ENCODE measurements at places on chromosomes 1 and 21. TPM values are rescaled to one million over a fixed set of nuclear protein-coding genes. Genes with fewer than 3 reads are reported as not detected.

The IVL gene
- total RNA-seq = not detected

The TMEM53 gene
- 14.1 TPM for total RNA-seq

The THEM4 gene
- total RNA-seq = 21.6 TPM

The CFAP107 gene
- not detected for total RNA-seq

The C1QB gene
- total RNA-seq = not detected

DNA sequence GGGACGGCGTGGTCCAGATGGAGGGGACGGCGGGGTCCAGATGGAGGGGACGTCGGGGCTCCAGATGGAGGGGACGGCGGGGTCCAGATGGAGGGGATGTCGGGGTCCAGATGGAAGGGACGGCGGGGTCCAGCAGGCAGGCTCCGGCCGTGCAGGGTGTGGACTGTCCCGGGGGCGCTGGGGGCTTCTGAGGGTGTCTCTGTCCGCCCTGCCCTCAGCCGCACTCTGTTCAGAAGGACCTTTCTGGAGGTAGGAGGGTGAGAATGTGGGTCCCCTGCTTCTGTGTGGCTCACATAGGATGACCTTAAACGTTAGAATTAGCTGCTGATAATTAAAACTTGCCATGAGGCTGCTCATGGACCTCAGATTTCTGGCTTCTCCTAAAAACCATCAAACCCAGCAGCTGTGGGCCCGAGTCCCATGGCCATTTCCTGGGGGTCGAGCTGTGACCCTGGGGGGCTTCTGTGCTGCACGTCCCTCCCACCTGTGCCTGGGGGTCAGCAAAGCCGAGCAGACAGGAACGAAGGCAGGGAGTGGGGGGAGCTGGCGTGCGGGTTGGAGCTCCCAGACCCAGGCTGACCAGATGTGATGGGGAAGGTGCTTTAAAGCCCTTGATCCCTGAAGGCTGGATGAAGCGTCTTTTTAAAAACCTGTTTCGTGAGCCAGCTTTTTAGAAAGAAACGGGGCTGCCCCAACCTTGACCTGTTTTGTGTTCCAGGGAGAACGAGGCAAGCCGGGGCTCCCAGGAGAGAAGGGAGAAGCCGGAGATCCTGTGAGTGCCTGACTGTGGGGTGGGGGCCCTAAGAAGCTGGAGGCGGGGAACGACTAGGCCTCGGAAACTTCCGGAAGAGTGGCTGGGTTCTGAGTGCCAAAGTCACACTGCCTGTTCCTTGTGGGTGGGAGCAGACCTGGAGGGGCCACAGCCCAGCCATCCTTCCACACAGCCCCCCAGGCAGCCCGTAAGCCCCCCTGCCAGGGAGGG, 7.1 kb downstream of the COL6A1 start:
- no peak for DNase-seq
- H3K36me3 ChIP-seq = peaks cover 12% of the 10 kb centered on the region
- H3K27ac ChIP-seq = no peak overlapping the region
- peaks cover 10% of the 10 kb centered on the region for H3K4me1 ChIP-seq
- H3K27me3 ChIP-seq = no peaks in the 10 kb centered on the region

- no peaks in the 10 kb centered on the region for H3K36me3 ChIP-seq
- no peaks in the 10 kb centered on the region for H3K27me3 ChIP-seq
- peak overlapping the region; percentile 19 for H3K27ac ChIP-seq
- peaks cover 40% of the 10 kb centered on the region for H3K4me1 ChIP-seq
- no peak overlapping the region for H3K4me3 ChIP-seq
These were observed 22.1 kb downstream of the GRHL3 start for GRCh38 chr1:24341260-24341659.

GRCh38 chr21:45164124-45164511, 89.7 kb downstream of the ADARB1 start:
- no peaks in the 10 kb centered on the region for H3K36me3 ChIP-seq
- no peak for DNase-seq
- peaks cover 6% of the 10 kb centered on the region for H3K4me1 ChIP-seq
- no peak overlapping the region for H3K4me3 ChIP-seq
- H3K27me3 ChIP-seq = no peaks in the 10 kb centered on the region

DNA sequence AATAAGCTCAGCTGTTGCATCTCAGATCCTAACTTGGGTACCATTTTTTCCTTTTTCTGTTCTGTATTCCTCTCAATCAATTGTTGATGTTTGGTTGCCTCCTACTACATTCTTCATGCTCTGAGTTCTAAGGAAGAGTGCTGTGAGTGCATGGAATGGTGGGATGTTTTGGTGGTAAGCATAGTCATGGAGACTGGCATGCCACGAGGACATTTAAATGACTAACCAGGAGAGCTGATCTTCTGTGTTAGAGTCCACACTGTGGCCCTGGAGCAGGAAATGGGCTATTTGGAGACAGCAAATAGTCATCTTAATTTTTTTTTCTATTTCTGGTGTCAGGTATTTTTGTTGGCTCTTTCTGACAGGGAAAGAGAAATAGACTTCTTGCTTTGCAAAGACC, 69.5 kb upstream of the HSD17B7 start:
- no peak overlapping the region for H3K4me3 ChIP-seq
- no peaks in the 10 kb centered on the region for H3K4me1 ChIP-seq
- no peak overlapping the region for H3K27ac ChIP-seq
- no peak for DNase-seq

DNA sequence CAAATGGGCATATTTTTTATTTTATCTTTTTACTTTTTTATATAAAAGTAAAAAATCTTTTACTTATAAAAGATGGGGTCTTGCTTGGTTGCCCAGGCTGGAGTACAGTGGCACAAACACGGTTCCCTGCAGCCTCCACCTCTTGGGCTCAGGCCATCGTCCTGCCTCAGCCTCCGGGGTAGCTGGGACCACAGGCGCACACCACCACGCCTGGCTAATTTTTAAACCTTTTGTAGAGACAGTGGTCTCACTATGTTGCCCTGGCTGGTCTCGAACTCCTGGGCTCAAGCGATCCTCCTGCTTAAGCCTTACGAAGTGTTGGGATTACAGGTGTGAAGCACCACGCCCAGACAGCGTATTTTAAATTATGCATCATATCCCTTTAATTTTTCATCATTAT, 986 bp downstream of the H6PD start:
- H3K27me3 ChIP-seq = peaks cover 7% of the 10 kb centered on the region
- no peak overlapping the region for H3K27ac ChIP-seq
- peaks cover 31% of the 10 kb centered on the region for H3K4me1 ChIP-seq
- H3K36me3 ChIP-seq = no peaks in the 10 kb centered on the region

- H3K36me3 ChIP-seq = no peaks in the 10 kb centered on the region
- H3K27me3 ChIP-seq = peaks cover 15% of the 10 kb centered on the region
- H3K4me1 ChIP-seq = peaks cover 15% of the 10 kb centered on the region
- DNase-seq = no peak
- H3K27ac ChIP-seq = no peak overlapping the region
These were observed 27.2 kb downstream of the CD34 start for GRCh38 chr1:207883660-207884250.

GRCh38 chr1:12244078-12244477, 14.2 kb downstream of the VPS13D start:
- no peak for DNase-seq
- no peak overlapping the region for H3K4me3 ChIP-seq
- no peak overlapping the region for H3K27ac ChIP-seq
- H3K36me3 ChIP-seq = peaks cover 7% of the 10 kb centered on the region
- peaks cover 8% of the 10 kb centered on the region for H3K4me1 ChIP-seq
- no peaks in the 10 kb centered on the region for H3K27me3 ChIP-seq

DNA sequence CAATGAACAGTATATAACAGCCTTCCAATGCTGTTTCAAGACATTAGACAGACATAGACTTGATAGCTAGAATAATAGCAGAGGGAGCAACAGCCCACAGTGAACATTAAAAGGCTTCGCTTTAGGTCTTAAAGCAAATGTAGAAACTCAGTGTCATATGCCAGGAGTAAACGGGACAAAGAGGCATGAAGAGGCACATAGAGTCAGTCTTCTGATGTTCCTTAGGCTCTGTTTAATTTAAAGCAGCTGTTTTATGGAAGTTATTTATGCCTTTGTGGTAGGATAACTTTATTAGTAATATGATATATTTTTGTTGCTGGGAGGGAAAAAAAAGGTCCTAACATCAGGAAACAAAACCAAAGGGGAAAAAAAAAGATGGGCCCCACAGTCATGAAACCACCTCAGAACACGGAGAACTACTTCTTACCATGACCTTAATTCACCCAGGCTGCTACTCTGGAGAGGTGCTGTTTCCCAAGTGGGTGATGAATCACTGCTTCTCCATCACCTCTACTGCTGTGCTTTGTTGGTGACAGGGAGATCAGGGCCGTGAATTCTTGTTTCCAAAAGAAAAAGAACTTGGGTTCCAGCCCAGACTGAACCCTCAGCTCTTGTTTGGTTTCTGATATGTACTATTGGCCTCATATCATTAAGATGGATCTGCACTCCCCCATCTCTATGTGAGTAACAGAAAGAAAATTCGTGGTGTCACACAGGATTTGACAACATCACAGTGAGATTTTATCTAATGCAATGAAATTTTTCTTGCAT, 616.9 kb downstream of the KIF26B start:
- no peak for DNase-seq
- H3K4me1 ChIP-seq = peaks cover 4% of the 10 kb centered on the region
- H3K27me3 ChIP-seq = no peaks in the 10 kb centered on the region

- no peak overlapping the region for H3K27ac ChIP-seq
- H3K36me3 ChIP-seq = no peaks in the 10 kb centered on the region
- no peak overlapping the region for H3K4me3 ChIP-seq
- peaks cover 12% of the 10 kb centered on the region for H3K4me1 ChIP-seq
These were observed 103.3 kb downstream of the DIRAS3 start for GRCh38 chr1:67947114-67947513.

- no peak overlapping the region for H3K4me3 ChIP-seq
- no peaks in the 10 kb centered on the region for H3K27me3 ChIP-seq
- no peak for DNase-seq
- peaks cover 26% of the 10 kb centered on the region for H3K4me1 ChIP-seq
These were observed 425.0 kb upstream of the VAMP3 start for GRCh38 chr1:7346070-7346596.

DNA sequence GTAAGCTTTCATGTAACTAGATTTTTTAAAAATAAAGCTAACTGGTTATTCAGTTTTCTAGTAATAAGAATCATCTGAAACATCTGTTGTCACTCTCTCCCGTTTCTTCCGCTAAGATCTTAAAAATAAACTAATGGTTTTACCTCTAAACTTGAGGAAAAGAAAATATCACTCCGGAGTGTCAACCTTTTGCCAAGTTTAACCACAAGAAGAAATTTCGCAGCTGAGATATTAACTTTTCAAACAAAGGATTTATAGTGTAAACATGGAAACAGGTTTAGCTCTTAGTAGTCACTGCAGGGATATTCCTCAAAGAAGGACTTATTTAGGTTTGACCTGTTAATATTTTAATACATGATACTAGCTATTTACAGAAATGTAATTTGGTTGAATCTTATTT, 954.9 kb downstream of the ADGRL2 start:
- H3K27ac ChIP-seq = no peak overlapping the region
- DNase-seq = no peak
- H3K27me3 ChIP-seq = no peaks in the 10 kb centered on the region
- no peaks in the 10 kb centered on the region for H3K36me3 ChIP-seq
- peaks cover 5% of the 10 kb centered on the region for H3K4me1 ChIP-seq

GRCh38 chr1:116763787-116764465, 9.7 kb downstream of the CD2 start:
- no peaks in the 10 kb centered on the region for H3K27me3 ChIP-seq
- no peaks in the 10 kb centered on the region for H3K36me3 ChIP-seq

GRCh38 chr1:78664763-78665162, 15.1 kb downstream of the IFI44 start:
- no peak for DNase-seq
- H3K27me3 ChIP-seq = peaks cover 31% of the 10 kb centered on the region
- no peak overlapping the region for H3K4me3 ChIP-seq
- H3K27ac ChIP-seq = no peak overlapping the region
- H3K4me1 ChIP-seq = no peaks in the 10 kb centered on the region

GRCh38 chr1:33633019-33633801, 160.8 kb downstream of the ZSCAN20 start:
- no peaks in the 10 kb centered on the region for H3K4me1 ChIP-seq
- DNase-seq = peak; percentile 98
- H3K36me3 ChIP-seq = no peaks in the 10 kb centered on the region
- H3K4me3 ChIP-seq = no peak overlapping the region
- H3K27me3 ChIP-seq = peaks cover 59% of the 10 kb centered on the region

DNA sequence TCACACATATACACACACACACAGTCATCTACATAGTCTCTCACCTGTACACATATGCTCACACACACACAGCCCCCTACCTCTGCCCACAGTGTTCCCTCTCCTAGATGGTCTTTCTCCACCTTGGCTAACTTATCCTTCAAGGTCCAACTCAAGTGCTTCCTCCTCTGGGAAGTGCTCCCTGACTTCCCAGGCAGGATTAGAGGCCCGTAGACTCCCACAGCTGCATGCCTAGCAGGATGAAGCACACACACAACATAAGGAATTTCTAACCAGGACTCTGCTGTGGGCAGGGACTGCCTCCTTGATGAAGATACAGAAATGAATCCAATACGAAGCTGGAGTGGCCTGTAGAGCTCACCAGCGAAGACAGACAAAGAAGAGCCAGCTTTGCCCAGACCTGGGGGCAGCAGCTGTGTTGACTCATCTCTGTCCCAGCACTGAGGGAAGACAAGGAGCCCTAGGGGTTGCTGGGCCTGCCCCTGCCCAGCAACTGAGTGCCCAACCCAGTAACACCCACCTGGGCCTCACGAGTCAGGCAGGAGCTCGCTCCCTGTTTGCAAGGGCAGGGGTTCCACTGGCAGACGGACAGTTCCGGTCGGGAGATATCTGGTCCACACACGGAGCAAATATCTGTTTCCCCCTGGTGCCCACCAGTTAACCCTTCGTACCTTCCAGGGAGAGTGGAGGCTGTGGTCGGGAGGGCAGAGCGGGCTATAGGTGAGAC, 100.8 kb downstream of the DMRTB1 start:
- H3K27me3 ChIP-seq = no peaks in the 10 kb centered on the region
- no peak overlapping the region for H3K4me3 ChIP-seq
- no peaks in the 10 kb centered on the region for H3K36me3 ChIP-seq
- H3K27ac ChIP-seq = peak overlapping the region; percentile 68
- H3K4me1 ChIP-seq = peaks cover 5% of the 10 kb centered on the region

DNA sequence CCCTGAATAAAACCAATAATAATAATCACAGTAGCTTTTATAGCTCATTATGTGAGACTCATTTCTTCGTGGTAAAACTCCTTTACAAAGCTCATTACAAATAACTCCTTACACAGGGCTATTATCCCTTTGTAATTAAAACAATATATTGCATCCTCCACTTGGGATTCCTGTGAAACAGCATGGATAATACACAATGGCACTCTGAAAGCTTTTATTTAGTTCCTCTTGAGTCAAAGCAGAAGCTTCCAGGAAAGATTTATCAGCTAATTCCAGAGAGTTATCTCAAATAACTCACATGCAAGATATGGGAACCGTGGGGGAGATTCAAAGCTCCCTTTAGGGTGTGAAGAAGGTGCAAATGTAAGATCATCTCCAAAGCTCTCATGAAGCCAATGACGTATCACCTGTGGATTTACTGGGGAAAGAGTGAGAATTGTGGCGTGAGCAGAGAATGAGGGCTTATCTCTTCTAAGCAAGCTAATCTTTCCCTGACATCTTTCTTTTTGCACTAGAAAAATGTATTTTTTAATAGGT, 60.4 kb upstream of the GJA5 start:
- H3K27ac ChIP-seq = no peak overlapping the region
- H3K4me1 ChIP-seq = peaks cover 7% of the 10 kb centered on the region
- H3K36me3 ChIP-seq = no peaks in the 10 kb centered on the region
- H3K4me3 ChIP-seq = no peak overlapping the region
- no peaks in the 10 kb centered on the region for H3K27me3 ChIP-seq

GRCh38 chr1:98766255-98766654, 104.7 kb downstream of the SNX7 start:
- H3K27ac ChIP-seq = no peak overlapping the region
- H3K36me3 ChIP-seq = no peaks in the 10 kb centered on the region
- DNase-seq = no peak
- H3K27me3 ChIP-seq = no peaks in the 10 kb centered on the region

GRCh38 chr1:55679971-55680370, 464.8 kb upstream of the USP24 start:
- H3K27me3 ChIP-seq = no peaks in the 10 kb centered on the region
- H3K36me3 ChIP-seq = no peaks in the 10 kb centered on the region
- no peak for DNase-seq
- H3K4me1 ChIP-seq = no peaks in the 10 kb centered on the region

Data from neural crest cell (in vitro differentiated cells).